ENCODE measurements at places on chromosomes 7 and 10.

- DNase-seq, result no peak
Observed at GRCh38 chr10:92130622-92131274, 160.1 kb downstream of the CPEB3 start.

- no peak for DNase-seq
Observed at GRCh38 chr7:36661135-36661840, 63.0 kb downstream of the AOAH start.

DNA sequence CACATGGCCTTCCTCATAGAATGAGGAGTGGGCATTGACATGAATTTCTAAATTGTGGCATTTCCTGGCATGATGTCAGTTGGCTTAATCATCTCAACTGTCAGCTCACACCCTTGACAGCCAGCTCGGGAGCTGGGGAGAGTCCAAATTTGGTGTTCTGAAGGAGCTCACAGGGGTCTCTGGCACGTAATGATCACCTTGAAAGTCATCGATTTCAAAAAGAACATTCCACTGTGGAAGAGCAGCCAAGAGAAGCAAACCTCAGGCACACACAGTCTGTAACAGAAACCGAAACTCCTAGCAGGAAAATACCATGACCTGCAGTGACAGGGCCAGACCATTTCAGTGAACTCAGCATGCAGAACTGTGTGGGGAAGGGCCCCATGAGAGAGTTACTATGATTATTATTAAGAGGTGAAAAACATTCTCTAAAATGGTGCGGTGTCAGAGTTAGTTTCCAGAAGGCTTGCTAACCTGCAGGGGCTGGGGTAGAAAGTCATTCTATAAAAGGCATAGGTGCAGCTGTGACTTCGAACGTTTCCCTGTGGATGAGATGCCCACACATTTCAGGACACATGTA is 26.4 kb upstream of the KLF6 start:
- no peak for DNase-seq

DNA sequence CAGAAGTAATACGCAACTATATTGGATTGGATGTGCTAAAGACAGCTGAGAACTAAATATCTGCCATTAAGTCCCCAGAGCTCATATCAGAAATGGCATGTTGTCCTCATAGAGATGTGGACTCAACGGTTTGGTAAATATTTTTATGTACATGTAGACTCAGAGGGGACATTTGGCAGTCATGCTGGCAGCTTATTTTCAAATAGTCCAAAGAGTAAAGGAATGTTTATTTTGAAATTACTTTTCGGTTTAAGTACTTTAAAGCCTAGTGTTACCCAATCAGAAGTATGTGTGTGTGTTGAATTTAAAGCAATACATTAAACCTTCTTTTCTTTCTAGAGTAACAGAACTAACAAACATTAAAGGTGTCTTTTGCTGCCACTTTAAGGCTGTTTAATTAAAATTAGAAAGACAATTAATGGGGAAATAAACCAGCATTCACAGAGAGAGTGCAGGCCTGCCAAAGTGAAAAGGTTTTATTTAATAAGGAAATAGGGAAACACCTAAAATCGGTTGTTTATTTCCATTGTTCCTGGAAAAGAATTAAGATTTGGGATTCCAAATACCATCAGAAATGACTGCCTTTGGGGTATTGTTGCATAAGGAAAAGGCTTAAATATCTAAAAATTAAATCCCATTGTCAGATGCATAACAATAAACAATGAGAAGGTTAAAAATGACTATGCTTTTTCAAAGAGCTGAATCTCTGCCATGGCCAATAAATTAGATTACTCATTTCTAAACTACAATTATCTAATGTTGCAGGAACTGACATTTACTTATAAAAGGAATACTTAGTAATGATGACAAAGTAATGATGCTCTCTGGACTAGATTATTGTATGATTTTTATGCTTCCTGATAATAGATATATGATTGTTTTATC is 113.4 kb upstream of the AHR start:
- no peak for DNase-seq

- no peak for DNase-seq
Observed at GRCh38 chr10:75102830-75103673, 8.4 kb upstream of the SAMD8 start.

DNA sequence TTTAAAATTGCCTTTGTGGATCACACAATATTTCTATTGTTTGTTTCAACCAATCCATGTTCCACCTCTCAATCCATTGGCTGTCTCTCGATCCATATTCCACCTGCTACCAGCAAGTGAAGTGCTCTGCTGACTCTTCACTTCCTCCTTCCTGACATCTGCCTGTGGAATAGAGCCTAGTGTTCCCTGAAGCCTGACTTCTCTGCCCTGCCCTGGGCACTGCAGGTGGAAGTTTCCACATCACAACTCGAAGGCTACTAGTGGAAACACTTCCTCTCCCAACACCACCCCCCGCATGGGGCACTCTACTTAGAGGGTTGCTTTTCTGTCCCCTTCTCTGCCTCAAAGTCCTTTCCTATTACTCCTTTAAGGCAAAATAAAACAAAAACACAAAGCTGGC is 563.8 kb upstream of the IGFBP3 start:
- no peak for DNase-seq

DNA sequence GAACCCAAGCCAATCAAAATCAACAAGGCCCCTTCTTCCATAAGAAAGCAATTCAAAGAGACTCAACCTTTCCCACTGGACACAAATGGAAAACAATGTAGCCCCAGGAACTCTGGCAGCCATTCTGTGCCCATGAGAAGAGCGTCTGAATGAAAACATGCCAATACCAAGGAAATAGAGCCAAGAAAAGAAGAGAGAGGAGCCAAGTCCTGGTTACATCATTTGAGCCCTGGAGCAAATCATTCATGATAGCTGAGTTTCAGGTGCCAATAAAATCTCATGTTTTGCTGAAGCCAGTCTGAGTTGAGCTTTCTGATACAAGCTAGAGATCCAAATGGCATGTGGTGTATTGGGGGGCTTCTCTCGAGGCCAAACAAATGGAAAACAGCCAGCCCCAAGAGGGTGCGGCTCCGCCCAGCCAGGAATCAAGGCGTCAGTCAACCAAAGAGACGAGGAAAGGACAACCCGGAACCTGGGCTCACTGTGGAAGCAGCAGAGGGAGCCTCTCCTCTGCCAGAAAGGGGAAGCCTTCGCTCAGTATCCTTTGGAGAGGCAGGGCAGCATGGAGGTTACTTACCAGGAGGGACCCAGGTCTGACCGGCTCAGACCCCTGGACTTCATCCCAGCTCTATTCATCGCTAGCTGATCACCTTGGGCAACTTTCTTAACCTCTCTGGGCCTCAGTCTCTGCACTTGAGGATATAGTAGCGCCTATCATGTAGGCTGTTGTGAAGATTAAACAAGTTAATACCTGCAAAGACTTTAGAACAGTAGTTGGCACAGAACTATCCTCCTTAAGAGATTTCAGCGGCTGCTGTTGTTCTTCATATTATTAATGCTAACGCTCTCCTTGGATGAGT is 61.8 kb downstream of the OAT start:
- DNase-seq, result no peak

- DNase-seq, result no peak
Observed at GRCh38 chr7:80563561-80564327, 51.9 kb upstream of the GNAT3 start.
